Left forelimb (tissue), 1 donor: ENCODE measurements at places on chromosomes 12 and 14.

- no peak for DNase-seq
Measured at GRCh38 chr14:20503898-20504297, 1.4 kb upstream of the RNASE10 start.

GRCh38 chr14:91068642-91069041 is 8.2 kb upstream of the RPS6KA5 start:
- DNase-seq: no peak

- DNase-seq: no peak
Measured at GRCh38 chr12:74598819-74599218, 61.2 kb downstream of the ATXN7L3B start.

GRCh38 chr14:58724206-58724605 is 86.4 kb downstream of the DACT1 start:
- no peak for DNase-seq
